ENCODE measurements at places on chromosomes 1 and 21.

- no peak for DNase-seq
These were observed 12.7 kb upstream of the ASAP3 start for GRCh38 chr1:23496490-23497181.

DNA sequence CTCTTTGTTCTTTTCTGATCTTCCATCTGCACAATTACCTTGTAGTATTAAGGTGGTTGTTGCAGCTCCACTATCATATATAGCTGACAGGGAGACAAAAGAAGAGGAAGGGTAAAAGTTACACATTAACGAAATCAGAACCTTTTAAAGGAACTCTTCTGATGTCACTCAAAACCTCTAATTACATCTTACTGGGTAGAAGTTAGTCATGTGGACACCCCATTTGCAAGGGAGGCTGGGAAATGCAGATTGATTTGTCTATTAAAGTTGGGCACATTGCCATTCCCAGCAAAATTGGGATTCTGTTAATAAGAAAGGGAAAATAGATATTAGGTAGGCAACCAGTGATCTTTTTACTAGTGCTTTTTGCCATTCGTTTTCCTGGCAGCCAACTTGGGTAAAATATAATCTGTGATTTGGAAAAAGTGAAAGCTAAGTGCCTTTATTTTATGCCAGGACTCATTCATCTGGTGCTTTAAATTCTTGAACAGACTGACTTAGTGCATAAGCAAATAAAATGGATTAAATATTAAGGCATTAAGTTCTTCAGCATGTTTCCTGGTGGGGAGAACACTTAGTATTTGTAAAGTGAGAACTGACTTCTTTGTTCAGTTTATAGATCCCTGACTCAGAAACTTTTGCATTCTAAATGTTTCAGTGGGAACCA lies 71.3 kb downstream of the DNM3 start:
- DNase-seq: no peak

GRCh38 chr1:107499139-107499744 lies 358.4 kb downstream of the NTNG1 start:
- no peak for DNase-seq

GRCh38 chr1:5119366-5120234 lies 465.2 kb downstream of the AJAP1 start:
- no peak for DNase-seq

DNA sequence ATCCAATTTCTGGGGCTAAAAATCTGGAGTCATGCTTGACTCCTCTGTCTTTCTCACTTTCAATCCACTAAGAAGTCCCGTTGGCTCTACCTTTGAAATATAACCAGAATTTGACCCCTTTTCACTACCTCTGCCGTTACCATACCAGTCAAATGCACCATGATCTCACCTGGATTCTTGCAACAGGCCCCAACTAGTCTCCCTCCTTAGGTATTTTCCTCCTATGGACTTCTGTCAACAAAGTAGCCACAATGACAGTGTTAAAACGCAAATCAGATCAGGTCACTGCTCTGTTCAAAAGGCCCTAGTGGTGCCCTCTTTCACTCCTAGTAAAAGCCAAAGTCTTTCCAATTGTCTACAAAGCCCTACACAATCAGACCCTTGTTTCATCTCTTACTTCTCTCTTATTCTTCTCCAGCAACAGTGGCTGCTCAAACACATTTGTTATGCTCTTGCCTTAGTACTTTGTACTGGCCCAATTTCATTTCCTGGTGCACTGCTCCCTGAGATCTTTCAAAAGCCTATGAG lies 35.7 kb upstream of the AGL start:
- no peak for DNase-seq

DNA sequence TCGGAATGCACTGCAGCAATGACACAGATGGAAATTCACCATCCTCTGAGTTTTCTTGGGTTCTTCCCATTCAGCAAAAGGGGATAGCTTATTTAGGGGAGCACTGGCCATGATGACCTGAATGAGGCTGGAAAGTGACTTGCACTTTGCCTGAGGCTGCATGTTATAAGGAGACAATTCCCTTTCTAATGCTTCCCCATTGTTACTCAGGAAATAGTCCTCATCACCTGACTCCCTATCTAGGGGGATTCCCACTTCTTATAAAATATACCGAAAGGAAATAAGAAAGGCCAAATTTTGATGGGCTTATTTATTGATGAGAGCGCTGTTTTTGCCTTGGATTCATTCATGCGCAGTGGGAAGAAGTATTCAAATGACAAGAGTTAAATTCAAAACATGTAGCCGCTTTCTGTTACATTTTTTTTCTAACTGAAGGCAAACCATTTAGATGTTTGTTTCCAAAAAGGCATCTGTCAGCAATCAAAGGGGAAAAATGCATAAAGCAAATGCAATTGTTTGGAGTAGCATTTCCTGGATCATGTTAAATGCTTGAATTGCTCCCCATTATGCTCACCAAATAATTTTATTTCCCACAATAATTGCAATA lies 220.3 kb upstream of the NFIA start:
- DNase-seq: no peak

- DNase-seq: no peak
These were observed 145.3 kb downstream of the TNFSF18 start for GRCh38 chr1:172905452-172905851.

- no peak for DNase-seq
These were observed 103.2 kb upstream of the DYNLT5 start for GRCh38 chr1:66648901-66649595.

DNA sequence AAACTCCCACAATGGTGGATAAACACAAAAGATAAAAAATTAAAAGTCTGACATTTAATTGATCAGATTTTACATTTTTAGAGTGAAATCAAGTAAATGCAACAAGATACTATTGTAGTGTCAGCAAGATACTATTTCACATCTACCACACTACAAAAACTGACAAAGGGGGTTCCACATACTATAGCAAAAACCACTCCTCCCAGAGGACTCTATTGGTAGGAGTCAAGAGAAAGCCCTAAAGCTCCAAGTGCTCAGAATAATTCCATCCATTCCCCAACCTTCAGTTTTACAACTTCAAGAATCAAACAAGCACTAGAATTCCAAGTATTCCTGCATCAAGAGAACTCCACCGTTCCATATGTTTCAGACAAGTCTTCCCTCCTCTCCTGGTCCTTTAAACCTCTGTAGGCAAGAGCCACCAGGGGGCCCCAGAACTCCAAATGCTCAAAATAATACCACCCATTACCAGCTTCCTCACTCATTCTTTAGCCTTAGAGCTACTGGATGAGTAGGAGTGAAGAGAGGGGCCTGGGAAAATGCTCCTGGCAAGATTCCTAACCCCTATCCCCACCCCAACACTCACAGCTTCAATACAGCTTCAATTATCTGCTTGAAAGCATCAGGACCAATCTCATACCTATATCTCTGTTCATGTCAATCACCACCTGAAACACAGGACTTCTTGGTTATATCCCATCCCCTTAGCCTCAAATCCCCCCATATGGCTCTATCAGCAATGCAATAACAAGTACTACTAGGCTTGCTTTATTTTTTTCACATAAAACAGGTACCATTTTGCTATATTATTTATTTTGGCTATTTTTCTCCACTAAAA lies 9.9 kb downstream of the TOR1AIP2 start:
- no peak for DNase-seq

DNA sequence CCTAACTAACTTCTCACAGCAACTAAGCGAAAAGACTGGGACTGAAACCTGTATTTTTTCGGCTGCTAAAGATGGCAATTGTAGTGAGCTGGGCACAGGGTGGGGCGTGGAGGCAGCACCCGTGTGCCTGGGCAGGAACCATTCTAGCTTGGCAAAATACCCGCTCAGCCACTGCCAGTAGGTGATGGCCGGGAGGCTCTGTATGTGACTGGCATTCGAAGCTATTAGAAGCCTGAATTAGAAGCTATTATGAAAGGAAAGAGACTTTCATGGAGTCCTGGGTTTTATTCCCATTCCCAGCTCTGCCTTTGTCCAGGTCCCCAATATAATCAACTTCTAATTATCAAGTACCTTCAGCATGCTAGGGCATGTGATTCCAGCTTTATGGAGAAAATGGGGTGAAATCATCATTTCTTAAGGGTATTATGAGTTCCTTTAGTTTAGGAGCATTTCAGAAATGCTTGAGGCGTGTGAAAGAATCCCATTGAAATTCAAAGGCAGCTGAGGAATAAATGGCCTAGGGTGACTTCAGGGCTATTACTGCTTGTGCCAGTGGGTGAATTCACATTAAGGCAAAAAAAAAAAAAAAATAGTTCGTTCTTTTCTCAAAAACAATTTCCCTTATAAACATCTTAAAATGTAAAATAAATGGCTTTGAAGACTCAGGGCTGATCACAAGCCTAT lies 125.6 kb downstream of the KCNN3 start:
- DNase-seq: no peak

DNA sequence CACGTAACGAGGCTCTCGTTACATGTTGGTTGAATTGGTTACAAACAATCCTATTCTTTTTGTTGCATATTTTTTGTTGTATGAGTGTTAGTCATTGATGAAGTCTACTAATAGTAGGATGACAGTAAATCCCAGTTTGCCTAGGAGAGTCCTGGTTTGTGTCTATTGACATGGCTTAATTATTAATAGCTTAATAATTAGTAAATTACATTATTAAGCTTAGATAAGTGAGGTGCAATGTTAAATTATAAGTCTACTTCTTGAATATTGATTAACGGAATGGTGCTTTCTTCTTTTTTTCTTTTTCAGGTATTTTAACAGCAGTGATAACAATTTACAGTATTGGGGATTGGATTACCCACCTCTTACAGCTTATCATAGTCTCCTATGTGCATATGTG lies 34.5 kb downstream of the ALG6 start:
- DNase-seq: no peak

GRCh38 chr1:48469616-48470480 lies 2.2 kb downstream of the SPATA6 start:
- no peak for DNase-seq

- DNase-seq: no peak
These were observed 58.2 kb upstream of the FOXD3 start for GRCh38 chr1:63264161-63264560.

DNA sequence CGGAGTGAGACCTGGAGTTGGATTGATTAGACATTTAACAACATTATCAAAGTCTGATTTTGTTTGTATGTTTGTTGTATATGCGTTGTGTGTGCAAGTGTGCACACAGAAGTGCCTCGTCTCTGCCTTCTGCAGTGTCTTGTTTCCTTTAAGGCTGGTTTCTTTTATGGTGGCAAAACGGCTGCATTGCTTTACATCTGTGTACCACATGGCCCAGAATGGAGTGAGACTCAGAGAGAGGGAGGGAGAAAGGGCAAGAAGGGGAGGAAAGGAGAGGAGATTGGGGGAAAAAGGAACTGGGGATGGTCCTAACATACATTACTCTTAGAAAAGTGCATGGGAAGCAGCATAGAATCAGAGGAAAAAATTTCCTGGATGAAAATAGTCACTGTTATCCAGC lies 99.7 kb upstream of the WLS start:
- DNase-seq: no peak

- DNase-seq: no peak
These were observed 12.0 kb upstream of the S100A2 start for GRCh38 chr1:153577624-153578051.

DNA sequence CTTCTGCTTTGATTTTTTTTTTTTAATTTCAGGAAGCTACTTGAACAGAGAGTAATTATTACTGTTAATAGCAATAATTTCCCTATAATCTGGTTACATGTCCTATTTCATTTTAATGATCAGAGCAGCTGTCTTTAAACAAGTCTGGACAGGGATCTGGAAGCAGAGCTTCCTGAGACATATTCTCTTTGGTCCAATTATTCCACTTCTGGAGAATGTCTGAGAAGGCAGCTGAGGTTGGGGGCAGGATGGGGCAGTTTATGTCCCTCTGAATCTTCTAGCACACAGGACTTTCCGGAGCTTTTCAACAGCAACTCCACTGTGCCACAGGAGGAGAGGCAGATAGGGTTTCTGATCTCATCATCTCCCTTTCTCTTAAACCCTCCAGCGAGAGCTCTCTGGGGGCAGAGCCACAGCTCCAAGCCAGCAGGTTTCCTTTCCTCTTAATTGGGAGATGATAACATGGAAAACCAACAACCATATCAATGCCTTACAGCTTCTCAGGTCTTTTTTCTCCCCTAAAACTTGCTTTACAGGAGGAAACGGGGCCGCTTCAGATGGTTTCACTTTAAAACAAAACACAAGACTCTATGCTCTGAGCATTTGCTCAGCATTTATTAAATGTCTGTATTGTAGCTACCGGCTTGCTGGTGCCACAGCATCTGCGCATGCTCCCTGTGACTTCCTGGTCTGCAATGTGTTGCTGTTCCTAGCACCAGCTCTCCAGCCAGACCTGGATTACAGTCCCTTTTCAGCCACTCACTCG lies 425.7 kb upstream of the USP24 start:
- DNase-seq: no peak

DNA sequence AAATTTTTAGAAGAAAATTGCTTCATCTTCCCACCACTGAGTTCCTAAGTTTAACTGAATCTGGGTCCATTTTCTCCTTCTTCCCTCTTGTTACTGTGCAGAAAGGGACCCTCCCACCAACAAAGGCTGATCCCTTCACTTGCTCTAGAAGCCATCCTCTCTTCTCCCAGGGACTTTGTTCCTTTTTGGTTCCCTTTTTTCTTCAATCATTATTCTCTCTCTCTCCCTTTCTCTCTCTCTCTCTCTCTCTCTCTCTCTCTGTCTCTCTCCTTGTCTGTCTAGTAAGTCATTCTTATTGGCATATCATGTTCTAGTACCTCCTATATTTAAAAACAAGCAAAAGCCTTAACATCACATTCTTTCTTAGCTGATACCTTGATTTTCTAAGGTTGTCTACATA lies 31.7 kb upstream of the GADD45A start:
- no peak for DNase-seq

DNA sequence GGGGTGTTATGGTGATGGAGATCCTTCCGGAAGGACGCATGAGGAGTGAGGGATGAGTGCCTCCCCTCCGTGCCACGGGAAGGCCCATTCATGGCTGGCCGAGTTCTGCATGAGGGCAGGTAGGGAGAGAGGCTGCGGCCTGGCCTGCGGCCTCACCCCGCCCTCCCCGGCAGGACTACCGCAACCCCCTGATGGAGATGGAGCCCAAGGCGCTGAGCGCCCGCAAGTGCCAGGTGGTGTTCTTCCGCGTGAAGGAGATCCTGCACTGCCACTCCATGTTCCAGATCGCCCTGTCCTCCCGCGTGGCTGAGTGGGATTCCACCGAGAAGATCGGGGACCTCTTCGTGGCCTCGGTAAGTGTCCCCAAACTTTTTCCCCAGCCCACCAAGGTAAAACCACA lies 83.3 kb downstream of the ARHGEF10L start:
- DNase-seq: no peak

GRCh38 chr1:33029209-33029608 lies 7.5 kb downstream of the AK2 start:
- no peak for DNase-seq

- DNase-seq: no peak
These were observed 13.4 kb downstream of the ADORA1 start for GRCh38 chr1:203140743-203141520.
